ENCODE measurements at places on chromosomes 1 and 21.

GRCh38 chr1:231065510-231066241 is 25.6 kb upstream of the FAM89A start:
- no peak overlapping the region for H3K4me3 ChIP-seq
- H3K27ac ChIP-seq, result no peak overlapping the region
- H3K4me1 ChIP-seq, result no peaks in the 10 kb centered on the region
- no peaks in the 10 kb centered on the region for H3K36me3 ChIP-seq
- DNase-seq, result no peak

- no peak overlapping the region for H3K27ac ChIP-seq
- H3K27me3 ChIP-seq, result no peaks in the 10 kb centered on the region
- peaks cover 3% of the 10 kb centered on the region for H3K4me1 ChIP-seq
- no peak overlapping the region for H3K4me3 ChIP-seq
- DNase-seq, result no peak
These were observed 88.1 kb downstream of the UCK2 start for GRCh38 chr1:165915480-165915879.

DNA sequence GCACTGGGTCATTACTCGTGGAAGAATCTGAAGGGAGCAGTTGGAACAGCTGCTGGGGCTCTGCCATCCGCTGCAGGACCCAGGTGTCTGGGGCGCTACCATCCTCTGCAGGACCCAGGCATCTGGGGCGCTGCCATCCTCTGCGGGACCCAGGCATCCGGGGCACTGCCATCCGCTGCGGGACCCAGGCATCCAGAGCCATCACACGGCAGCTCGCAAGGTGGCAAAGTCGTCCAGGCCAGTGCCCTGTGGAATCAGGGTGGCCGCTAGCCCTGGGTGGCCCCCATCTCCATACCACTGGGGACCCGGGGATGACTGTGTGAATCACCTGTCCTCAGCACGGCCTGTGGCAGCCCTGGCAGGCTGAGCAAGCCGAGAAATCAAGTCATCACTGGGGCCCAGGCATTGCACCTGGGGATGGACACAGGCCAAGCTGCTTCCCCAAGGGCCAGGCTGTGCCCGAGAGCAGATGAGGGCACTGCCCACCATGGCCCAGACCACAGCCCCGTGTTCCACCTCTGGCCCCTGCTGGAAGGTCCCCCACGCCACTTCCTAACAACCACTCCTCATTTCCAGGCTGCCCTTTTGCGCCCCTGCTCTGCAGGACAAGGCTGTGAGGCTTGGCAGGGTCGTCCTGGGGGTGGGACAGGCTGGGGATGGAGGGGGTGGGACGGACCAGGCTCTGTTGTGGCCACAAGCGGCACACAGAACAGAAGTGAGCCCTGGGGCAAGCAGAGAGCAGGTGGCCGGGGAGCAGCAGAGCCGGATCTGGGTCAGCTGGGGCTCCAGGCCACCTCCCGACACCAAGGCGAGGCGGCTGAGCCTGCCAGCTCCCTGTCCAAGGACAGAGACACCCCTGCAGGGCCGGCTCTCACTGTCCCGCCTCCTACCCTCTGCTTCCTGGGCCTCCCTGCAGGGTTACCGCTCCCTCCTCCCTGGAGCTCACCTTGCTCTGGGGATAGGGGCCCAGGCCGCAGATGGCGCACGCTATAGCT is 12.7 kb downstream of the GABRD start:
- H3K27me3 ChIP-seq, result peaks cover 1% of the 10 kb centered on the region
- H3K36me3 ChIP-seq, result no peaks in the 10 kb centered on the region
- H3K27ac ChIP-seq, result no peak overlapping the region
- no peak for DNase-seq
- H3K4me1 ChIP-seq, result no peaks in the 10 kb centered on the region

GRCh38 chr21:24444736-24445135 is 1162.5 kb downstream of the MRPL39 start:
- H3K27me3 ChIP-seq, result no peaks in the 10 kb centered on the region
- H3K36me3 ChIP-seq, result no peaks in the 10 kb centered on the region
- no peak for DNase-seq
- no peak overlapping the region for H3K27ac ChIP-seq

DNA sequence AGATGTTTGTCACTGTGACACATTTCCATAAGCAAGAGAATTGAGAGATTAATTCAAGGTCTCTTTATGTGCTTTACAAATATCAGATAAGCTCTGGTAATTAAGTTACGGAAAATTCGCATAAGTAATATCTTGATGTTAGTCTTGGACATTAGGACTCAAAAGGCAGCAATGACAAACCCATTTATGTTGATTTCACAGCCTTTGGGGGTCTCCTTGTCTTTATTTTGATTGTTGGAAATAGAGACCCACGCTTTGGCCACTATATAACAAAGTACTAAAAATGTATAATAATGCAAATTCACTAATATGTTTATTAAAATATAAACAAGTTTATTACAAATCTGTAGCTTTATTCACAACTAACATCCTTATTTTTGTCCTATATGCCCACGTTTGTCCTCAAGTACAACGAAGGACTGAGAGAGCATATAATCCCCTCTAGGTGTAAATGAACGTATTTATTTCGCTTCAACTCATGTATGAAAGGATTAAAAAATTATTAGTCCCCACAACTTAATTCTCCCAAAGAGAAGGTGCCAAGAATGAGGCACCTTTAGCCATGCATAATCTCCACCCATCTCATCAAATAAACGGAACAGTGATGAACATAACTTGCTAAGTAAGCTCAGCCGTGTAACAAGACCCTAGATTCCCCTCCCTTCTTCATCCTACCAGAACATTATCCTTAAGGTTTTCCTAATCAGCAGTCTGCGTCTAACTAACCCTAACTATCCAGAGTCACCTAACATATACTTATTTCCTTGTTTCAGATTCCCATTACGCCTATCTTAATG is 1.6 kb upstream of the LAMC1 start:
- H3K36me3 ChIP-seq, result no peaks in the 10 kb centered on the region
- no peak for DNase-seq
- H3K4me3 ChIP-seq, result no peak overlapping the region
- peaks cover 55% of the 10 kb centered on the region for H3K27me3 ChIP-seq

GRCh38 chr1:245788269-245788668 is 633.5 kb downstream of the KIF26B start:
- DNase-seq, result no peak
- no peaks in the 10 kb centered on the region for H3K27me3 ChIP-seq
- no peaks in the 10 kb centered on the region for H3K36me3 ChIP-seq

Data from activated CD4-positive, alpha-beta memory T cell treated with anti-CD3 and anti-CD28 coated beads for 36 hours (primary cell).